IMR-90 (cell line): ENCODE measurements at places on chromosomes 7 and 10. TPM values are rescaled to one million over a fixed set of nuclear protein-coding genes. Genes with fewer than 3 reads are reported as not detected.

DNA sequence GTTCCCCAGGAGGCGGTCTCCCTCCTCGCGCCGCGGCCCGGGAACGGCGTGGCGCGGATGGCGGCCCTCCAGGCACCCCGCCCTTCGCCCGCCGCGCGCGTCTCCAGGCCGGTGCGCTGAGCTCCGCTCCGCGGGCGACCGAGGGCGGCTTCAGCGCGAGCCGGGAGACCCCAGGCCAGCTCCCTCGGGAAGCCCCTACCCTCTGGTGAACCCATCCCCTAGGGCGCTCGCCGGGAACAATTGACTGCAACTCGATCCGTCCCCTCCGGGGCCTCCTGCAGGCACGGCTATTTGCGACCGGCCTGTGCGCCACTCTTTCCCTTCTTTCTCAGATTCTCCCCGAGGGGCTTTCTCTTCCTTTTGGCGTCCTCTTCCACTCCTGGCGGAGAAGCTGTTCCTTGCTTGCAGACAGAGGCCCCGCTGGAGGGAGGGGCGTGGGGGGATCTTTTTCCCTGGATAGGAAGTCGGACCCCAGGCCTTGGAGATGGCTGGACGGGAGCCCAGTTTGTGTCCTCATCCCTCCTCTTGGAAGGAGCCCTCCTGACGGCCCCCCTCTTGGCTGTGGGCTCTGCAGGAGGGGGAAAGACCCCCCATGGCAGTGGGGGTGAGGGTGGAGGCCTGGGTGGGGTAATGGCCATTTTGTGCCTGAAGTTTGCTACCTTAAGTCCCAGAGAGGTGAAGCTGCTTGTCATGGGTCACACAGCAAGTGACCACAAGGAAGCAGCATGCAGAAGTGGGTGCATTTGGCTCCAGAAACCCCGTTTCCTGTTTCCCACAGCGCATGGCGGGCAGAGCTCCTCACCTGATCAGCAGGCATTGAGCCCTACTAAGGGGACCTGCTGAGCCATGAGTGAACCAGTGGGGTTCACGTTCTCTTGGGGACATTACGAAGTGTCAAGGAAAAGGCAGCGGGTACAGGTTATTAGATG is 171.2 kb upstream of the TNRC18 start:
- DNase-seq = peak; percentile 38

GRCh38 chr7:15747712-15748111 is 61.2 kb upstream of the MEOX2 start:
- DNase-seq = no peak

SUGCT gene
- total RNA-seq = 5.9 and 7.5 TPM in 2 replicates

GRCh38 chr10:11164803-11165590 is 147.3 kb downstream of the CELF2 start:
- DNase-seq = peak; percentile 78

DNA sequence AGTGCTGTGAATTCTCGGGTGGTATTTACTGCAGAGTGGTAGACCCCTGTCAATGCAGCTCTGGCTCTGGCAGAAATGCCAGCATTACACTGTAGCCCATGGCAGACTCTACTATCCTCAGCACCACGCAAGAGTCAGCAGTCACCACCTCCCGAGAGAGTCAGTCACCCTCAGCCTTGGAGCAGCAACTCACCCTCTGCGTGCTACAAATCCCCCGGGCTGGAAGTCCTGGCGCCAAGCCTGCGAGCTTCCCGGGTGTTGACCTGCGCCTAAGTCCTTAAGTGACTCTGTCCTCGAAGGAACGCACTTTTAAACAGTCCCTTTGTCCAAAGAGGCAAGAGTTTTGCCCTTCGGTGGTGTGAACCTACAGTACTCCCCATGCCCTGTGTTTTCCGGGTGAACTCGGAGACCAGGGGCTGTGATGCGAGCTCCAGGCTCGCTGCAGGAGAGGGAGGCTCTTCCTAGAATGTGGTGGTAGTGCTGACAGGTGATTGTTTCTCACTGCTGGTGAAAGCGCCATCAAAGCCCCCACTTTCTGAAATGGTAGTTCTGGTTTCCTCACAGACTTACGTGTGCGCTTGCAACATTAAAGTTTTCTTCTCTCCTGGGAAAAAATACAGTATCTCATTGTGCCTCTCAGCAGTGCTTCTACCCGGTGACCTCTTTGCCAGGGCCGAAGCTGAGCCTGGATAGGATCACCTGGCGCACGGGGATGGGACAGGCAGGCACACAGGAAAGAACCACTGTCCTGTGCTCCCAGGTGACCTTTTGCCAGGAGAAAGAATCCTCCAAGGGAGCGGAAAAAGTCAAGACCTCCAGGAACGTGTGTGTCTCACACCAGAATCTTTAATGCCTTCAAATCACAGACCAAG is 33.1 kb upstream of the MBL2 start:
- no peak for DNase-seq

- no peak for DNase-seq
Measured at GRCh38 chr7:45687721-45688120, 113.6 kb downstream of the ADCY1 start.

DNA sequence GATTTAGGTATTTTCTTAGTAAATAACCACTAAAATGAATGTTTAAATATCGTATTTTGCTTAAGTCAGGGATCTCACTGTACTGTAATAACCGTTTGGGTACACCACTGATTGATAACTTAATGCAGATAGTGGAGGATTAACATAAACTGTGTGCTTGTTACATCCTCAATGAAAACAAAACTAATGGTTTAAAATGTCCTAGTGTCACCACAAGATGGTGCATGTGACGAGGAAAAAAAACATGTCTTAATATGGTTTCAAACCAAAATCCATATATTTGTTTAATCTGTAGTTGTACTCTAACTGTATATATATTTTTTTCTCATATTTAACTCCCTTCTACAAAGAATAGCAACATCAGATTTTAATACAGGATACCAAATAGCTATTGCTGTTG is 19.2 kb downstream of the ARMC10 start:
- DNase-seq = no peak

NKX2-3 gene
- not detected in 2 replicates for total RNA-seq

ANKRD61 gene
- total RNA-seq = under 0.01 and 0.36 TPM in 2 replicates

DNA sequence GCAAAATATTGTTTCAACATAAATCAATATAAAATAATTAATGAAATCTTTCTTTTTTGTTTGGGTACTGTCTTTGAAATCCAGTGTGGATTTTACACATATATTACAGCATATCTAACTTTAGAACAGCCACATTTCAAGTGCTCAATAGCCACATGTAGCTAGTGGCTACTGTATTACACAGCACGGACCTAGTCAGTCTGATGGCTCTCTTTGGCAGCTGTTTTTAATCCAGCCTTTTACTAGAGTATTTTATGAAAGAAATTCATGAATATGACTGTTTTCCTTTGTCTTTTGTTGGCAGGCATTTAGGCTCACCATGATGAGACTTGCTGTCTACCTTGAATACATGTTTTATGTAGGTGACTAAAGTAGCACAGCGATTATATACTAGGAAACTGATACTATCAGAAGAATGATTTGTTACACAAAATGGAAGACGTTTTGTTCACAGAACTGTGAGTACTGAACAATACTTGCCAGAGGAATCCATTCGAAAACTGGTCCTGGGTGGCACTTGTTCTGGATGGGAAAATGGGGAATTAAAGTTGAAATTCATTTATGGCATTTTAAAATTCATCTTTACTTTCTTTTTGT is 386.7 kb downstream of the PHTF2 start:
- no peak for DNase-seq

DNA sequence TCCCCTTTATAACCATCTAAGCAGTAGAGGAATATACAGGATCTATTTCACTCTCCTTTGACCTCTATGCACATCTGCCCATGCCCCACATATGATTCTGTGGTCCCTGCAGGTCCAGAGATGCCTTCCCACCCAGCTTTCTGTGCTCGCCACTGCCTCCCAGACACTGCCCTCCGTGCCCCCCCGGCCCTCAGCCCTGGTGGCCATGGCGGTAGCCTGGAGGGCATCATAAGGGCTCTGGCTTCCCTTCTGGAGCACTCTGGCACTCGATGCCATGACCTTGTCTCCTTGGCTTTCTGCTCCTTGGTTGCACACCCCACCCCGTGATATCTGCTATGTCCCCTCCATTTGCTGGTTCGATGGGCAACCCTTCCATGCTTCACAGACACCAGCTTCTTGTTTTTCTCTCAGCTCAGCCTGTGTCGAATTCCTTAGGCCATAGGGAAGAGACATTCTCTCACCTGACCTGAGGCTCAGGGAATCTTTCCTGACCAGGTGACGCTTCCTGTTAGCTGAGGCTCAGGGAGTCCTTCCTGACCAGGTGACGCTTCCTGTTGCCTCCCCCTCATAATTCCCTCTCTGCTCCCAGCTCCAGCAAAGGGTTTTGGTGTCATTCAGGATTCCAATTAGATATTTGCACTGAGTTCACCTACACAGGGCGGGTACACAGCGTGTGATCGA is 100.4 kb upstream of the GLI3 start:
- no peak for DNase-seq

FAM25G gene
- not detected in 2 replicates for total RNA-seq

MGMT gene
- total RNA-seq = 11.1 and 11.5 TPM in 2 replicates

DNA sequence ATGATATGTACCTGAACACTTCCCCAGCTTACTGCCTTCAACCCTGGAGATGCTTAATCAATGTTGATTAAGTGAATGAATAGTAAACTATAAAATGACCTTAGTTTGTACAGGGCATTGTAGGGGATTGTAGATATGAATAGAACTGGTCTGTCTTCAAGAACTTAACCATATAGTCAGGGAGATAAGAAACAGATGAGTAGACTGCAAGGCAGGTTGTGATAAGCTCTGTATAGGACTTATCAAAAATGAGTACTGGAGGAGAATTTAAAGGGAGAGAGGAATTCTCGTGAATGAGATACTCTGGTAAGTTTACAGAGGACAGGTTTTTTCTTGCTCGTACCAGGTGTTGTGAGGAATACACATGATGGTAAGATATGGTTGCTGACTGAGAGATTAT is 27.6 kb downstream of the SGPL1 start:
- no peak for DNase-seq

GRCh38 chr7:27095050-27095896 is 527 bp downstream of the HOXA1 start:
- peak; percentile 16 for DNase-seq

DNA sequence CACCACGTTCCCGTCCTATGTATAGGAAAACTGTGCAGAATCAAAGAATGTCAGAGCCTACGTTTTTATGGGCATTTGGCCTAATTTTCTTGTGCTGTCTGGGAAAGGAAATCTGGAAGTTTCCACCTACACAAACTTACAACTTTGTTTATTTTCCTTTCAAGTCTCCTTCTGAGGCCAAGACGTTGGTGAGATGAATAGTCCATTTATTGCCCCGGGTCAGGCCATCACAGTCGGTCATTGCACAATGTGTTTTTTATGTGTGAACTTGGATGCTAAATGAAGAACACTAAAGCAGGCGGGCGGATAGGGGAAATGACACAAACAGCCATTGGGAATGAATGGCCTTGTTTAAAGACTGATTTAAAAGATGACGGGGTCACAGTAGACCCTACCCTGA is 38.6 kb downstream of the TRIL start:
- peak; percentile 18 for DNase-seq

GRCh38 chr10:63614371-63614891 is 93.2 kb downstream of the REEP3 start:
- DNase-seq = peak; percentile 63

DNA sequence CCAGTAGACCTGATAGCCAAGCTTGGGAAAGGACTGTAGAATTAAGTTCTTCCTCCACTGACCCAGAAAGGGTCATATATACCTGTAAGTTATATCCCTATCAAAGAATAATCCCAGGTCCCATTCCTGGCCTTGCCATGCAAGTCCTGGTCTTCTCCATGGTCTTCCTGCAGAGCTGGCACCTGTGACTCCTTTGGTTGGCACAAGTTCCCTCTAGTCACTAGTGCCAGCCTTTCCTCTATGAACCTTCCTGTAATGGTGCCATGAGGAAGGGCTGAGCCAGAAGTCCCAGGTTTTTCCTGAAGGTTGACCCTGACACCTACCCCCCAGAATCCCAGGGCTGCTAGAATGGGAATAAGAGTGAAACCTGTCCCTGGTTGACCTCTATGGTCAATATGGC is 54.1 kb upstream of the UNC5B start:
- DNase-seq = no peak

DNA sequence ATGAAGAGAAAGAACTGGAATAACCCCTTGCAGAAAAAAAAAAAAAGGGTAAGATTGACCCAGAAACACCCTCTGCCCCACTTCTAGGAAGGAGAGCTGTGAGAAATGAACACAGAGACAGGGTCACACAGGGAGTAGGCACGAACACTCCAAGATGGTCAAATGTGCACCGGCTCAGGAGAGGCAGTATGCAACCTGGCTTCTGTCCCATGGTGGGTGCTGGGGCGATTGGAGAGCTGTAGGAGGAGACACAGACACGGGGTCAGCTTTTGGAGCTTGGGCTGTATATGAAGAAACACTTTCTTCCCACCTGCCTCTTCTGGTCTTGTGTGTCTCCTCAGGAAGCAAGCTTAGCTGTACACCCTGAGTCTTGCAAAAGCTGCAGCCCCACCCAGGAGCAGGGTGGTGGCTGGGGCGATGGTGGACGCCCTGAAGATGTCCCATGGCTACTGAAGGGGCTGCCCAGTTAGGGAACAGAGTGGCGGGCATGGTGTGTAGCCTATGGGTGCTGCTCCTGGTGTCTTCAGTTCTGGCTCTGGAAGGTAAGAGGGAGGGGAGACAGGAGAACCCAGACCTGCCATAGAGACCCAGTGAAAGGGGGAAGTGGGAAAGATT is 8.0 kb downstream of the EPHB6 start:
- no peak for DNase-seq

GRCh38 chr10:77606751-77607150 is 30.9 kb downstream of the KCNMA1 start:
- DNase-seq = no peak

GRCh38 chr7:108046952-108047506 is 44.1 kb upstream of the LAMB1 start:
- DNase-seq = no peak

ZMIZ1 gene
- 6.6 and 6.7 TPM in 2 replicates for total RNA-seq

P4HA1 gene
- total RNA-seq = 241 and 376 TPM in 2 replicates

- no peak for DNase-seq
Measured at GRCh38 chr7:158268816-158269535, 318.6 kb downstream of the PTPRN2 start.

- DNase-seq = no peak
Measured at GRCh38 chr10:45488365-45488764, 114.3 kb downstream of the ALOX5 start.

DNA sequence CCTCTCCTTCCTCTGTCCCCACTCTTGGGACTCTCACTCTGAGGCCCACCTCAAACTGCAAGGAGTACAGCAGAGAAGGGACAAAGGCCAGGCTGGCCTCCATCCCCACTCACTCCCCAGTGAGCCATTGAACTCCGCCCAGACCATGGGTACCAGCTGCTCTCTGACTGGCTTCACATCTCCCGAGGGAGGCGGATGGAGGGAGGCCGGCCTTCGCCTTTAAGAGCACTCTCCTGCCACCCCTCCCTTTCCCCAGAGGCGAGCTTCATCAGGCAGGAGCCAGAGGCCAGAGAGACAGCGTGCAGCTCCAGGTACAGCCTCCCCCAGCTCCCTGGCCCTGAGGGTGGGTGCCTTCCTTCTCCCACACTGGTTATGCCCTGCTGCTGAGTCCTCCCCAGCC is 1.8 kb upstream of the LDB3 start:
- DNase-seq = no peak

- no peak for DNase-seq
Measured at GRCh38 chr10:9922126-9922870, 1095.4 kb upstream of the CELF2 start.
